ENCODE measurements at places on chromosomes 2 and 18. TPM values are rescaled to one million over a fixed set of nuclear protein-coding genes. Genes with fewer than 3 reads are reported as not detected.

Gene SPDYA
- total RNA-seq, result 0.66 TPM

Gene PSMA8
- not detected for total RNA-seq

Gene ZSWIM2
- total RNA-seq, result not detected

Gene PROM2
- total RNA-seq, result 0.72 TPM

Gene SULT1C4
- total RNA-seq, result not detected

Gene IL36RN
- under 0.01 TPM for total RNA-seq

Gene SFT2D3
- total RNA-seq, result 8.2 TPM

Gene TTLL4
- 25.8 TPM for total RNA-seq

Gene FKBP1B
- total RNA-seq, result 2.0 TPM

Gene SATB2
- 0.88 TPM for total RNA-seq

Gene COBLL1
- total RNA-seq, result 8.9 TPM

Gene CREG2
- 1.3 TPM for total RNA-seq

Gene ABCB11
- not detected for total RNA-seq

Gene SETBP1
- total RNA-seq, result 0.44 TPM

Gene WDCP
- 3.9 TPM for total RNA-seq

Gene CNDP2
- 96.6 TPM for total RNA-seq

Gene KIF5C
- 0.14 TPM for total RNA-seq

Gene CFC1
- total RNA-seq, result not detected

Measured in placental pericyte (primary cell).